Umbilical cord (tissue), 2 donors: ENCODE measurements at places on chromosomes 6 and 20. TPM values are rescaled to one million over a fixed set of nuclear protein-coding genes. Genes with fewer than 3 reads are reported as not detected.

GRCh38 chr6:10269814-10270472, 144.9 kb downstream of the TFAP2A start:
- DNase-seq = peak; percentile 19

DNA sequence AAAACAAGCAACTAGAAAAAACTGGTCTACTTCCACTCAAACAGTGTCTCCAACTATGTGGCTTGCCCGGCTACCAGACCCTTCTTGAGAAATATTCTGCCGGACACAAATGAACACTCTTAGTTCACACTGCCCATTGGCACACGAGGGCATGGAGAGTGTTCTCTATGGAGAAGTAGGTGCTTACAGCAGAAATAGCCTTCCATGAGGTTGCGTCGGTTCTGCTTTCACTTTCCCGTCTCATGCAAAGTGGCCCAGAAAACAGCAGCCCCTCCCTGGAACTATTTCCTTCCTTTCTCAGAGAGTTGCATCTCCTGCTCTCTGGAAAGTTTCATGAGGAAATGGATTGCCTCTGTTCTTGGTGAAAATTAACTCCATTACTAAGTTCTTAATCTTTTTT, 9.5 kb upstream of the HLA-DOA start:
- peak; percentile 62 for DNase-seq

GRCh38 chr6:158803733-158804143, 15.4 kb downstream of the EZR start:
- DNase-seq = peak; percentile 52

- DNase-seq = no peak
These were observed 165.4 kb downstream of the DST start for GRCh38 chr6:56477241-56477640.

- no peak for DNase-seq
These were observed 65.7 kb upstream of the DUSP22 start for GRCh38 chr6:226516-227073.

DNA sequence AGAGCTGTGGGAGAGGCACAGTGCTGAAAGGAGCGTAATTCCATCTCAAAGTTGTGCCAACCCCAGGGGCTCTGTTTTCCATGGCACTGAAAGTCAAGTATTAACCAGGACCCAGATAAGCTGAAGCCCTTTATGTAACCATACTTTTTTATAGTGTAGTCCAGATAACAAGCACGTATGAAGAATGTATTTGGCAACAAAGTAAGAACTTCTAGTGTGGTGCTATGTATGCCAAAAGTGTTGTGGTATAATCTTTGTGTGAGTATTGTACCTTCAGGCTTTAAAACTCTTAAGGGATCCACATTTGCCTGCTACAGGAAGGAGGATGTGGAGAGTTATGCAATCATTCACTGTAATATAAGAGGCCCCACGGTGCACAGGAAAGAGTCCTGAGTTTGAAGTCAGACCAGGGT, 129.4 kb downstream of the IBTK start:
- DNase-seq = peak; percentile 13

DNA sequence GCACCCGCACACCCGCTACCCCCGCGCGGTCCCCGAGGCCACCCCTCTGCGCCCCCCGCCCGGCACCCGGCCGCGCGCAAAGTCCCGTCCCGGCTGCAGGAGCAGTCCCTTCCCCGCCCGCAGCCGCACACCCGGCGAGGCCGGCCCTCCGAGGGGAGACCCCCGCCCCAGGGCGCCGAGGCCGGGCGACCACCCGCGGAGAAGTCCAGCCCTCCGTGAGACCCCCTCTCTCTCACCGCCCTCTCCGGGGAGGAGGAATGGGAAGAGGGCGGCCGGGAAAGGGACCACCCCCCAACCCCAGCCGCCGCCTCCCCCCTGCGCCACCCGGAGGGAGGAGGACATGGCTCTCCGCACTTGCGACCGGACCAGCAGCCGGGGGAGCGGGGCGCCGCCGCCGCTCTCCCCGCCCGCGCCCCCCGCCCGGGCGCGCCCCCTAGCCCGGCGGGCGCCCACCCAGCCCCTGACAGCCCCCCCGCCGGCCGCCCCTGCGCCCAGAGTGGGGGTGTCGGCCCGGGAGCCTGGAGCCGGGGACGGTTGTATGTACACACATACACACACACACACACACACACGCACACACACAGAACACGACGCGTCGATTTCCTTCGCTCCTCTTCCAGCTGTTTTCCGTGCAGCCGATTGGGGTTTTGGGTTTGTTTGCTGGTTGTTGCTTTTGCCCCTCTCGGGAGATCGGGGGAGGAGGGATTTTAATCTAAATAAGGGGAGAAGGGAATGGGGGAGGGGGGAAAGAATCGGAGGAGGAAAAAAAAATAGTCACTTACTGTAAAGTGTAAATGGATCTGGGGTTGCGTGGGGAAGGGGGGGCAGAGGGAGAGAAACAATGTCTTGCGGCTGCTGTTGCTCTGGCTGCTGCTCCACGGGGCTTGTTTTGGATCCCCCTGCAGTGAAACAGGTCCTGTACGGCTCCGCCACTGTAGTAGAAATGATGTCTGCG, at the start of gene ATXN1:
Gene ATXN1, minus strand, starts transcription at position 945 of the 955 bp plus-strand sequence.
- peak; percentile 76 for DNase-seq

- DNase-seq = no peak
These were observed 92.7 kb upstream of the LY86 start for GRCh38 chr6:6495851-6496250.

- no peak for DNase-seq
These were observed 54.2 kb downstream of the NCOA7 start for GRCh38 chr6:125844989-125845388.

DNA sequence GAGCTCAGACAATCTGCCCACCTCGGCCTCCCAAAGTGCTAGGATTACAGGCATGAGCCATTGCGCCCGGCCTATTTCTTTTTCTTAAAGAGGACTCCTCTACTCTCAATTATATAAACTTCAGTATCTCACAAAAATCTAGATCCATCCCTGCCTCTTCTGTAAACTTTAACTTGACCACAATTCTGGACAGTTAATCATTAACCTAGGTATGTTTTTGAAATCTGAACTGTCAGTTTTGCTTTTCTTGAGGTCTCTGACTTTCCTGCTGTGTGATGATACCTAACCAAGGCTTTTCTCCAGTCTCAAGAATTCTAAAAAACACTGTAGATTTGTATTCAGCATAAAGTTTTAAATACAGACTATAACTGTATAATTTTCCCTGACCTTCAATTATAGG, 388.2 kb upstream of the SYNCRIP start:
- no peak for DNase-seq

DNA sequence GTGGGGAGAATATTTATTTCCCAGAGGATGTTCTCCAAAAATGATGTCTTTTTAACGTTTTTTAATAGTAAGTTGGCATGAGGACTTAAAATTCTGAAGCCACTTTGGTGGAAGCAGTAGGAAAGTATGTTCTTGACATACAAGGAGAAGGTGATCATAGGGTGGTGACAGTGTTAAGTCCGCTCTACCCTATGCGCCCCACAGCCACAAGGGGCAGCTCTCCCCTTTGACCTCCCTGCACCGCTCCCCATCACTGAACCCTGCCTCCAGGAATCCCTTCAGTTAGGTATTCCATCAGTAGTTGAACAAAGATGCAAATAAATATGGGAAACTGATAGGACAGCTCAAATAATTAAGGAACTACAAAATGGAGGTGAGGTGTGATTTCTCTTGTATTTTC, 111.4 kb downstream of the PLEKHG1 start:
- DNase-seq = no peak

DNA sequence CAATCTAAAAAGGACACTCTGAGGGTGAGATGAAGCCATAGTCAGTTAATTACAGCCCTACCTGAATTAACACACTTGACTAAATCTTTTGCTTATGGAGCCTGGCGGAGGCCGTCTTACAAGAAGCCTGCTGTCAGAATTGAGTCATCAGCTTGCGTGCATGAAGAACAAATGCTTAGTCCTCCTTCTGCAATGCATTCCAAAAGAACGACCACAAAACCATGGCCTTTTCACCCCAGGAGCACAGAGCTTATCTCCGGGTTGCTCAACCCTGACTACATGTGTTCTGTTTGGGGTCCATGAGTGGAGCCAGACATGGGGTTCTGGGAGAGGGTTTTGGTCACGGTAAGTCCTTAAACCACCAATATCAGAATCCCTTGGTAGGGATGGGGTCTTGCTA, 318.1 kb downstream of the CLIC5 start:
- peak; percentile 59 for DNase-seq

GRCh38 chr6:119182216-119182803, 103.8 kb upstream of the FAM184A start:
- DNase-seq = no peak

DNA sequence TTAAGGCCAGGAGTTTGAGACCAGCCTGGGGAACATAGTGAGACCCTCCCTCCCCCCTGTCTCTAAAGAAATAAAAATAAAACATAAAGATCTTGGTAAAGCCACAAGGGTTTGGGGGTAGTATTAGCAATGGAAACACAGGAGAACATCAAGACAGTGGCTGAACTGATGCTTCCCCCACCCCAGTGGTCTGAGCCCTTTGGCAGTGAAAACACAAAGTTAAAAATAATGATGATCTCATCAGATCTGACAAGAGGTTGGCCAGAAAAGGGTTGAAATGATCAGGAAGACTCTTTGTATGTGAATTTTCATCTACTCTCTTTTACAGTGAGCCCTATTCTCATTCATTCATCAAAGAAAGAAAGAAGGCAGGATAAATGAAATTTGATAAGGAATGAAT, 93.7 kb downstream of the KCNB1 start:
- no peak for DNase-seq

FAM83D gene
- total RNA-seq = 5.3 TPM

AIF1 gene
- total RNA-seq = 63.6 TPM

SIRPB2 gene
- 16.9 TPM for total RNA-seq

SLC22A7 gene
- total RNA-seq = not detected
